Globus pallidus (tissue), 1 donor: ENCODE measurements at places on chromosomes 3 and 15.

- no peak for DNase-seq
Observed at GRCh38 chr3:50336452-50337174, 4.0 kb downstream of the RASSF1 start.

- DNase-seq: no peak
Observed at GRCh38 chr15:90400759-90401314, 12.8 kb downstream of the IQGAP1 start.

DNA sequence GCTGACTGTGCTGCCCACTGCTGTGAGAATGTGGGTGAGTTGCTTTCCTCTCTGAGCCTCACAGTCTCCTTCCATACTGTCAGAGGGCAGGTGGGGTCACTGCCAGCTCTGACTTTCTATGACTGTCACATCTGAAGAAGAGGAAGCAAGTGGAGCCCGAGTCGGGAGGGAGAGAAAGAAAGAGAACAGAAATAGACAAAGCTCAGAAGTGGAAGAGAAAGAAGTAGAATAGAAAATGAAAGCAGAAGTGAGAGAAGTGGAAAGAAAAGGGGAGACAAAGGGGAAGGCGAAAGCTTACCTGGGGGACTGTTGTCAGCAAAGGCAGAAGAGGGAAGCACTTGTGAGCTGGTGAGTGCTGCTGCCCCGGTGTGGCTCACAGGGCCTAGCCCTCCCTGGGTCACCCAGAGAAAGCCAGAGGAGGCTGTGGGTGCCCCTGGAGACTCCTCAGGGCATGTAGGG lies 57.9 kb downstream of the EPHB1 start:
- DNase-seq: peak; percentile 49

GRCh38 chr15:62957130-62957529 lies 85.4 kb upstream of the TPM1 start:
- no peak for DNase-seq

DNA sequence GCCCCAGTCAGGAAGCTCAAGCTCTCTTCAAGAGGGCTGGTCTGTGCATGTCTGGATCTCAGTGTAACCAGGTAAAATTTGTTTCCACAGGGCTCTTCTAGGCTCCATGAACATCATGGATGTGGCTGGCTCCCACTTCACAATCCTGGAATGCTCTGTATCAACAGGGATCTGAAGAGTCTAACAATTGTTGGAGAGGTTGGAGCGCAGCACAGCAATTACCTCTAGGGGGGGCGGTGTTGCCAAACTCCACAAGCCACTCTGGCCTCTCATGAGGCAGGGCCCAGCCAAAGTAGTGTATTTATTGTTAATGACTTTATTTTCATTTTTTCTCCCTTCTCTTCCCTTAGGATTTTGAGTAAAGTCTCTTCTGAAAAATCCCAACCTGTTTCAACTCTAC lies 6.1 kb upstream of the EIF2B5 start:
- no peak for DNase-seq

DNA sequence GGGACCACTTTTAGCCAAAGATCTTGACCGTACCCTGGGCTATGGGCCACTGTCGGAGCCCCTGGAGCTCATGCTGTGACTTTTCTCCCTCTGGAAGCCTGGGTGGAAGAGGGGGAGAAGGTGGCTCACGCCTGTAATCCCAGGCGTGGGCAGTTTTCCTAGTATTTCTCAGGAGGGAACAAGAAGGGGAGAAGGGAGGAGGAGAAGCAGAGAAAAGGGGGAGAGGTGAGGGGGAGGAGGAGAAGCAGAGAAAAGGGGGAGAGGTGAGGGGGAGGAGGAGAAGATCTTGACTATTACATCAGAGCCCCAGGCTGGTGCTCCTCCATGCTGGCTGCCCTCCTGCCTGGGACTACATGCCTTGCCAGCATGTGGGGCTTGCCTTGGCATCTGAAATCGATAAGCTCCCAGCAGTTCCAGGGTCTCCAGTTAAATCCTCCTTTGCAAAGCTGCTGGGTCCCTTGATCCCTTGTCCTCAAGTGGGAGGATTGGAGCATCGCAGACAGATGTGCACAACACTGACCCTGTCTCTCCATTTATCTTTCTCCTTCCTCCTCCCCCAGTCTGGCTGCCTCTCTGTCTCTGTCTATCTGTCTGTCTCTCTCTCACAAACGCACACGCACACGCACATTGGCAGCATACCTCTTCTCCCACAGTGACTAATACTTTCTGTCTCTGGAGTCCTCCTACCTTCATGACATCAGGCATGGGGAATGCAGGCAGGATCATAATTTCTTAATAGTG lies 41.6 kb downstream of the MRAS start:
- DNase-seq: no peak

GRCh38 chr3:128322030-128323022 lies 144.4 kb downstream of the DNAJB8 start:
- peak; percentile 24 for DNase-seq

DNA sequence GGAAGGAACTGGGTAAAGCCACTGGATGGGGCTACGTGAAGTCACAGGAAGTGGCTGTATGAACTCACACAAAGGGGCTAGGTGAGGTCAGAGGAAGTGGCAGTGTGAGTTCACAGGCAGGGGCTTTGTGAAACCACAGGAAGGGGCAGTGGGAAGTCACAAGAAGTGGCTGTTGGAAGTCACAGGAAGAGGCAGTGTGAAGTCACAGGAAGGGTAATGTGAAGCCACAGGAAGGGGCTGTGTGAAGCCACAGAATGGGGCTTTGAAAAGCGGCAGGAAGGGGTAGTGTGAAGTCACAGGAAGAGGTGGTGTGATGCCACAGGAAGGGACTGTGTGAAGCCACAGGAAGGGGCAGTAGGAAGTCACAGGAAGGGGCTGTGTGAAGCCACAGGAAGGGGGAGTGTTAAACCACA lies 34.6 kb downstream of the GASK1A start:
- no peak for DNase-seq

GRCh38 chr3:30640851-30641250 lies 34.5 kb downstream of the TGFBR2 start:
- DNase-seq: no peak

DNA sequence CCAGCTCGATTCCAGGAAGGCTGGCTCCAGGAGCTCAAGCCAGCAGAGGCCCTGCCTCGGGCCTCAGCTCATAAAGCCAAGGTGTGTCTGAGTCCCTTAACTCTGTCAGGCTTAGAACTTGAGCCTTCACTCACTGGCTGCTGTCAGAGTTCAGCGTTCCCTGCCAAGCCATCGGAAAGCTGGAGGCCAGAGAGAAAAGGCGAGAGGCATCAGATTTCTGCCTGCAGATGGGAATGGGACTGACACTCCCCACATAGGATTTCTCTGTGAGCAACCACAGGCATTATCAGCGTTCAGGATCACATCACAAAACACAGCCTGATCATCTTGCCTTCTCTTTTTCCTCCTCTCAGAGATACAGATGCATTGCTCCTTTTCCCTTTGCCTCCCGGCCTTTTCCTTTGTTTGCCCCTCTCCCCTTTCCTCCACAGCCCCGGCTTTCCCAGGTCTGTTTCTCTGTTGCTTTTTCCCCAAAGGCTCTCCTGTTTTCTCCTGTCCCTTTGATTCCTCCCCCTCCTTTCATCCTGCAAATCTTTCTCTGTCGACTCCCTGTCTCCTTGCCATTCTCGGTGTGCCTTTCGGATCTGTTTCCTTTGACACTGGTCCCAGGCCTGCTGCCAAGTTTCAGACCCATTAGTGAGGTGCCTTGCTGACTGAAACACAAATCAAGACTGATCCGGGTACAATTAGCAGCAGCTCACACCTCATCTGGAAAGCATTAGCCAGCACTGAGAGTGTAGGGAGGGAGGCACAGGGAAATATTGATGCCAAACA lies 44.5 kb upstream of the BOC start:
- DNase-seq: no peak

DNA sequence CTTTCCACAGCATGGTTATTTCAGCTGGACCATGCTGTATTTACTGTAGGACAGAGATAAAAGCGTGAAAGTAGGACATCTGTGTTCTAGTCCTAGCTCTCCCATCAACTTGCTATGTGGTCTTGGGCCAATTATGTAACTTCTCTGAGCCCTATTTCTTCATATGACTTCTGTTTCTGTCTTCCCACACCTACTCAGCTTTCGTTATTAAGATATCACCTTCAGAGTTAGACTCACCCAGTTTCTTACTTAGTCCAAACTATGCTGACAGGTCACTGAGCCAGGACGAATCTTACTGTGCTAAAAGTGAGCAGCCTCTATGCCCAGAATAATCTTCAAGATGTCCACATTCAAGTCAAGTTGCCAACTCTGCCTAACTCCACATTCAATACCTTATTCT lies 283.7 kb downstream of the IL5RA start:
- no peak for DNase-seq

DNA sequence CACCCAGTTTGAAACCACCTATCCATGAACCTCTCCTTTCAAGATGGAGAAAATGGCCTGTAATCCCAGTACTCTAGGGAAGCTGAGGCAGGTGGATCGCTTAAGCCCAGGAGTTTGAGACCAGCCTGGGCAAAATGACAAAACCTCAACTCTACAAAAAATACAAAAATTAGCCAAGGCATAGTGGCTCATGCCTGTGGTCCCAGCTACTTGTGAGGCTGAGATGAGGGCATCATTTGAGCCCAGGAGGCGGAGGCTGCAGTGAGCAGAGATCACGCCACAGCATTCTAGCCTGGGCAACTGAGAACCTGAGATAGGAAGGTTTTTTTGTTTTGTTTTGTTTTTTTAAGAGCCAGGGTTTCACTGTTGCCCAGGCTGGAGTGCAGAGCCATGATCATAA lies 5.4 kb downstream of the TKT start:
- no peak for DNase-seq

- no peak for DNase-seq
Observed at GRCh38 chr15:92619145-92620101, 36.2 kb downstream of the FAM174B start.

- peak; percentile 85 for DNase-seq
Observed at GRCh38 chr3:42654331-42655201, 1.1 kb downstream of the ZBTB47 start.

GRCh38 chr3:101065962-101066361 lies 72.7 kb upstream of the ABI3BP start:
- DNase-seq: no peak

GRCh38 chr15:74122403-74123130 lies 7.8 kb upstream of the ISLR2 start:
- DNase-seq: no peak

GRCh38 chr3:151156618-151157216 lies 46.3 kb downstream of the GPR171 start:
- DNase-seq: no peak

- no peak for DNase-seq
Observed at GRCh38 chr3:158407844-158408517, 163.0 kb upstream of the MLF1 start.

- no peak for DNase-seq
Observed at GRCh38 chr3:8981700-8982099, 18.4 kb upstream of the RAD18 start.

DNA sequence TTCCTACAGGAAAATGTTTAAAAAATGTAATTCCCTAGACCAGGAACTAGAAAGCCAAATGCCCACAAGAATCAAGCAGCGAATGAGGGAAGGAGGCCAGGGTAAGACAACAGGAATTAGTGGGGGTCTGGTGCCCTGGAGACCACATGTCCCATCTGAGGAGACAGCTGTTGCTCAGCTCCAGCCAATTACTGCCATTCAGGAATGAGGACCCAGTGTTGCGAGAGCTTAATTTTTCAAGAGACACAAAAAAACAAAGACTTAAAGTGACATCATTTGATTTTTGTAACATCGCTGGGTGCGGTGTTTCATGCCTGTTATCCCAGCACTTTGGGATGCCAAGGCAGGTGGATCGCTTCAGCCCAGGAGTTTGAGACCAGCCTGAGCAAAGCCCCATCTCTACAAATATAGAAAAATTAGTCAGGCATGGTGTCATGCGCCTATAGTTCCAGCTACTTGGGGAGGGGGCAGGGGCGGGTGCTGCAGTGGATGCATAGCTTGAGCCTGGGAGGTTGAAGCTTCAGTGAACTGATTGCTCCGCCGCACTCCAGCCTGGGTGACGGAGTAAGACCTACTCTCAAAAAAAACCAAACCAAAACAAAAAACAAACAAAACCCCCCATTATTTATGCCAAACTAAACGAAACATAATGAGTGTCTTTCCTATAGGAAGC lies 52.8 kb upstream of the LRIG1 start:
- no peak for DNase-seq

- no peak for DNase-seq
Observed at GRCh38 chr3:177680472-177680821, 483.2 kb upstream of the TBL1XR1 start.

DNA sequence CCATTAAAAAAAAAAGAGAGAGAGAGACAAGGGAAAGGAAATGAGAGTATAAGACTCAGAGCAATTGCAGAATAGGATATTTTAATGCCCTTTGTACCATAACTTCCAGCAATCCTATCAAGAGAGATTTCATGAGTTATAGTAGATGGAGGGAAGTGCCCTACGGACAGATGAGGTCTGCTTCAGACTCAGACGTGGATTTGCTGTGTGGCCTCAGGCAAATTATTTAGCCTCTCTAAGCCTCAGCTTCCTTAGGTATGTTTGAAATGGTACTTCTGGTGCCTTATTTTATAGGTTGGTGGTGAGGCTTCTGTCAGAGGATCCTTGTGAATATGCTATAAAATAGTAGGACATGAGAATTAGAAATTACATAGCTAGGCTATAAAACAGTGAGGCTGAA lies 448.2 kb downstream of the EDEM1 start:
- no peak for DNase-seq

GRCh38 chr3:128082546-128082945 lies 30.3 kb downstream of the SEC61A1 start:
- DNase-seq: no peak

DNA sequence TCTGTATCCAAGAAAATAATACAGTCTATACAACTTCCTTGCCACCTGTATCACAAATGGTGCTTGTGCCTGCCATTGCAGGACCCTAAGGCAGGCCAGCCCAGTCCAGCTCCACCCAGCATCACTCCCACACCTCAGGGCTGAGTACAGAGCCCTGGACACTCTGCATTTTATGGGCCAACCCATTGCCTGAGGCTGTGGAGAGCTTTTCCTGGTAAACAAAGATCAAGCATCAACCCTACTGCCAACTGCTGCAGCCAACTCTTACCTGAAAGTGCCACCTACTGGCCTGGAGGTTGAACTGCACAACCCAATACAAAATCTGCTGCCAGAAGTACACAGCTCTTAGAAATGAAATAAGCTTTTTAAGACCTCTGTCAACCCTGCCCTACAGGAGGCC lies 1082.2 kb downstream of the NAALADL2 start:
- DNase-seq: peak; percentile 37

GRCh38 chr3:16349986-16350596 lies 85.1 kb downstream of the OXNAD1 start:
- no peak for DNase-seq

DNA sequence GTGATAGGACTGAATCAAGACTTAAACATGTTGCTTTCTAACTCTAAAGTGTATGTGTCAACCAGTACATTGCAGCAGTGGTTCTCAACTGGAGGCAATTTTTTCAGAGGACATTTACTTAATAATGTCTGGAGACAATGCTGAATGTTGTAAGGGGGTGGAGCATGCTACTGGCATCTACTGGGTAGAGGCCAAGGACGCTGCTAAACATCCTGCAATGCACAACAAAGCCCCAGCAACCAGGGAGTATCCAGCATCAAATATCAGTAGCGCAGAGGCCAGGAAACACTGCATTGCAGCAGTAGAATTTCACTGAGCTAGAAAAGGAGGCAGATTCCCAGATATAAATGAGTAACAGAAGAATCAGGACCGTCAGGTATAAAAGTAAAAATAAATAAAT lies 79.8 kb upstream of the GRM7 start:
- no peak for DNase-seq
